Suprapubic skin (tissue), 4 donors: ENCODE measurements at places on chromosomes 12 and 14. TPM values are rescaled to one million over a fixed set of nuclear protein-coding genes. Genes with fewer than 3 reads are reported as not detected.
A peak's percentile ranks its signal among the peaks of the same experiment; 100 is the strongest.

Gene TBC1D30
- 3.0 TPM for total RNA-seq

Gene CCDC198
- total RNA-seq = not detected

- peak overlapping the region; percentile 16 for H3K4me3 ChIP-seq
- H3K27me3 ChIP-seq = no peaks in the 10 kb centered on the region
Measured at GRCh38 chr12:6792522-6793201, 3.3 kb downstream of the CD4 start.

- no peak overlapping the region for H3K27ac ChIP-seq
- H3K36me3 ChIP-seq = no peaks in the 10 kb centered on the region
- H3K4me3 ChIP-seq = no peak overlapping the region
- no peaks in the 10 kb centered on the region for H3K27me3 ChIP-seq
Measured at GRCh38 chr14:64688031-64688430, 16.2 kb upstream of the PLEKHG3 start.

GRCh38 chr12:5097786-5098185, 54.1 kb downstream of the KCNA5 start:
- no peaks in the 10 kb centered on the region for H3K4me1 ChIP-seq
- H3K27me3 ChIP-seq = peaks cover 36% of the 10 kb centered on the region
- no peak for DNase-seq
- H3K27ac ChIP-seq = no peak overlapping the region
